ENCODE measurements at places on chromosomes 2 and 18.
A peak's percentile ranks its signal among the peaks of the same experiment; 100 is the strongest.

DNA sequence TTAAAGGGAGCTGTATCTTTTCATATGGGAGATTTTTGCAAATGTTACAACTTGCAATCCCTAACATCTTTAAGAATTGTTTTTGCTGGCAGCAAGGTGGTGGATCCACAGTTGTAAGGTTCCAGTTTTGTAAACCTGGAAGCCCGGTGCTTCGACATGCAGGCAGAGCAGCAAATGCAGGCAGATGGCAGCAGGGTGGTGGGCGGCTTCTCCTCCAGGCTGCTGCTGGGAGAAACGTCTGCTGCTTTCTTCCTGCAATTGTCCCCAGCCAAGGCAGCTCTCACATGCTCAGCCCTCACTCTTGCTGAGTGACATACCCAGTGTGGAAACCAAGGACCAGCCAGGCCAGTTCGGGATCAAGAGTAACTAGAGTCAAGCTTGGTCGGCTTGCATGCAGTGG lies 166.0 kb downstream of the SEPTIN10 start:
- H3K4me3 ChIP-seq = no peak overlapping the region
- no peaks in the 10 kb centered on the region for H3K36me3 ChIP-seq
- no peak overlapping the region for H3K27ac ChIP-seq
- no peak for DNase-seq

- H3K4me1 ChIP-seq = no peaks in the 10 kb centered on the region
- no peak overlapping the region for H3K27ac ChIP-seq
- no peaks in the 10 kb centered on the region for H3K27me3 ChIP-seq
- no peaks in the 10 kb centered on the region for H3K36me3 ChIP-seq
- no peak for DNase-seq
Measured at GRCh38 chr2:41314511-41315070, 733.2 kb upstream of the PKDCC start.

DNA sequence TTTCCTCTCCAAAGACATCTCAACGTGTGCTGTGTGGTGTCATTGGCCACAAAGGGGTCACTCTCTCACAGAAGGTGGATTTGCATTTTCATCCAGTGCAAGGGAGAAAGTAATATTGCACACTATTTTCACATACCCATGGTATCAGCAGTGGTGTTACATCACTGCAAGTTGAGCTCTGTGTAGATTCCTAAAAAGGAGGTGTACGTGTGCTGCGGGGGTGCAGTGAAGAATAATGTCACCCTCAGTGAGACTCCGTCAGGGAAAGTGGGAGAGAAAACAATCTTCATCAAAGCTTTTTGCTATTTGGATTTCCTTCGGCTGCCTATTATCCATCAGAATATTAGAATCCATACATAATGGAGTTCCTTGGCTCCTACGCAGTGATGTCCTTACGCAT lies 733.8 kb upstream of the FANCL start:
- no peak for DNase-seq
- H3K27ac ChIP-seq = no peak overlapping the region
- H3K4me1 ChIP-seq = no peaks in the 10 kb centered on the region
- H3K27me3 ChIP-seq = no peaks in the 10 kb centered on the region
- H3K36me3 ChIP-seq = no peaks in the 10 kb centered on the region

- H3K4me3 ChIP-seq = no peak overlapping the region
- H3K4me1 ChIP-seq = peaks cover 4% of the 10 kb centered on the region
- no peak for DNase-seq
- no peak overlapping the region for H3K27ac ChIP-seq
Measured at GRCh38 chr2:133885847-133886246, 317.6 kb upstream of the NCKAP5 start.

DNA sequence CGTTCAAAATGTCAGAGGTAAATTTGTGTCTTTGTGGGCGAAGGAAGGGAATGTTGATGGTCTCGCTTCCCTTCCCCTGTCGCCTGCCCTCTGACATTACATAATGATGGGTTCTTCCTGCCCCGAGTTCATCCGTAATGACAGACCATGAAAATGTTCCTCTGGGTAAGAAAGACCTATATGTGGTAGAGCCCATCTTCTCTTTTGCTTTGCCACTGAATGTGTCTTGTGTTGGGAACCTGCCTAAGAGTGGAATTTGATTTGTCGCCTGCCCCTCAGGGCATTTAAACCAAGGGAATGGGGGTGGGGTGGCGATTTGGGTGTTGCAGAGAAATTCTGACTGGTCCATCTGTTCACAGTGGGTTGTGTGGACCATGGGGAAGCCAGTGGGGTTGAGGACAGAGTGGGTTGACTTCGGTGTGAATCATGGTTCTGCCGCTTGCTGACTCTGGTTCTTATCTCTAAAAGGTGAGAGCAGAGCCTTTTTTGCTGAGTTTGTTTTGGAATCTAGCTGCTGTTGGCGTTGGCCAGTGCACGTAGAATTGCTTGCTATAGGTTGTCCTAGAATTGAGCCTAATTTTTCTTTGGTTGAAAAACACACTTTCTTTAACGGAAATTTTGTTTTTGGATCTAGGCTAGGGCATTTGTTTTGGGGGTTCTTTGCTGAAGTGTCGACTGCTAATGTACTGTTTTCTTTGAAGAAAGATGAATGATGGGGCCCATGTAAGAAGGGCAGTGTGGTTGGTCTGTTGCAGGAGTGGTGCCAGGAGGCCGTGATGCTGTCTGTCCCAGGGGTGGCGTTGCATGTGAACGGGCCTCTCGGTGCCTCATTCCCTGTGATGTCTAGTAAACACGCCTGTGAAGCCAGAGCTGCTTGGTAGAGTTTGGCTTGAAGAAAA lies 1.3 kb downstream of the INPP4A start:
- DNase-seq = no peak
- no peaks in the 10 kb centered on the region for H3K27me3 ChIP-seq
- peak overlapping the region; percentile 53 for H3K27ac ChIP-seq
- no peaks in the 10 kb centered on the region for H3K36me3 ChIP-seq
- peak overlapping the region; percentile 94 for H3K4me3 ChIP-seq
